ENCODE measurements at places on chromosomes 4 and X.

DNA sequence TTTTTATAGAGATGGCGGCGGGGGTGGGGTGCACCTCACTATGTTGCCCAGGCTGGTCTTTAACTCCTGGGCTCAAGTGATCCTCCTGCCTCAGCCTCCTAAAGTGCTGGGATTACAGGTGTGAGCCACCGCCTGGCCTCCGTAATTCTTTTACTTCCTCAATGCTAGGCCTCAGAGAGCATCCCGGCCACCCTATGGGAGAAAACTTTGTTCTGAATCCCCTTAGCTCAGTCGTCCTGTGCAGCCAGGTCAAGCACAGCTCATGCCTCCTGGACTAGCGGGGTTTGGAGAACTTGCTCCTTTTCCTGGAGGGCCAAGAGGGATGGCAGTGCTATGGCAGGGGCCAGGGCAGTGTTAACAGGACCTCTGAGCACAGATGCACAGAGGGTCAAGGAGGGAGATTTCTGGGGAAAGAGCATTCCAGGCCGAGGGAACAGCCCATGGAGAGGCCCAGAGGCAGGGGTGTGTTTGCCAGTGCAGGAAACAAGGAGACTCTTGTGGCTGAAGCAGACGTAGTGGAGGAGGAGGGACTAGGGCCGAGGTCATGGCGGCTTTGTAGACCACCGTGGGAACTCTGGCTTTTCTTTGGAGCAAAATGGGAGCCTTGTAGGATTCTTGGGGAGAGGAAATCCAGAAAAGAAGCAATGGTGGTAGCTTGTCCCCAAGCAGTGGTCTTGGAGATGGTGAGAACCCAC is 9.8 kb upstream of the TNIP2 start:
- DNase-seq = no peak

GRCh38 chr4:112321776-112322684 is 24.9 kb downstream of the ALPK1 start:
- DNase-seq = no peak

DNA sequence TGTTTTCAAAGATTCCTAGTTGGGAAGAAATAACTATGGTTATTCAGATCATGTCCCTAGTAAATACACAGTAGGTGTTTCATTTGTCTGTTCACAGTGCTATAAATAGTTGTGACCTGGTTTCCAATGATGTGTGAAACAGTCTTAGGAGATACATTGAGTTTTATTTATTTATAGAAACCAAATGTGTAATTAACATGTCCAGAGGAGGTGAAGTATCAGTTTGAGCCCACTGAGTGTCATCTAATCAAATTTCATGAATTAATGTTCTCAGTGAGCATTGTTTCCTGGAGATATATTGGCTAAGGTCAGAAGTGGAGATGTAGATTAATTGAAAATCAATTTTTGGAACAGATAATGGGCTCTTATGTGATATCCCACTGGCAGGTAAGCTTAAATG is 996.3 kb downstream of the FSTL5 start:
- no peak for DNase-seq

GRCh38 chr4:53361451-53361850 is 4.4 kb downstream of the SCFD2 start:
- no peak for DNase-seq

DNA sequence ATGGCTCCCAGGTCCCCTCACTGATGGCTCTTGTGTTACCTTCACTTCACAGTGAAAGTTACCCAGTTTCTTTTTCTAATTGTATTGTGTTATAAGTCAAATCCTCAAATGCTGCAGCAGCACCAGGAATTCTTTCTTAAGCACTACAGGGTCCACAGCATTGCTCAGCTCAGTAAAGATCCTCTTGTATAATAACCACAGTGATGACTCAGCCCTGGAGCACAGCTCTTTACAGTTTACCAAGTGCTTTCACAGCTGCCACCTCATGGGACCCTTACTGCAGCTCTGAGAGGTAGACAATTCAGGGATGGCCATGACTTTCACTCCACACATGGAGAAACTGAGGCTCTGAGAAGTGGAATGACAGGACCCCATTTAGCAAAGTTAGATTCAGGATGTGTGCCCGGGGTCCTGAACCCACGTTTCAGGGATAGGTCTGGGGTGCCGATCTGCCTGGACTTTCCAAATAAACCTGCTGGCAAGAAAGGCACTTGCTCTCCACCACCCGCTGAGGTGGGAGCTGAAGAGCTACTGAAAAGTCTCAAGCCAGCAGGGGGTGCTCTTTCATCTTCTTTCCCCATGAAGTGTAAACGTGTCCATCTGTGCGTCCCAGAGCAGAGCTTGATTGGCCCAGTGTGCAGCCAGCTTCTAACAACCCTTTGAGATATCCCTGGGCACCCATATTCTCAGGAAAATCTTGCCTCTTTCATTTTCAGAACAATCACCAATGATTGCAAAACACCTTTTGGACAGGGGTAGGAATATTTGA is 35.7 kb upstream of the GABRQ start:
- DNase-seq = no peak

DNA sequence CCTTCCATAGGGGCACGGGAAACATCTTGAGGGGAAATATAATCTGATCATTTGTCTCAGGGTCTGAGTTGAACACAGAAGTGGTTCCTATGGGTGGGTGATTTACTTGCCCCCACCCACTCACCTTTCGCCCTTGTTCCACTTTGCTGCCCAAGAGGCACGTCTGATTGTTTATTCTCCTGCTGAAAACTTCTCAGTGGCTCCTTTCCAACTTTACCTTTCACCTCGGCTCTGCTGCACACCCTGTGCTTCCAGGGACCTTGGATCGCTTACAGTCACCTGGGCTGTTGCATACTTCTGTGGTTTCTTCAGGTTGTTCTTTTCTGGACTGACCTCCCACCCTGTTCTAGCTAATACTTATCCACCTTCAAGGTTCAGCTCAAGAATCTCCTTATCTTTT is 213.4 kb upstream of the JADE1 start:
- DNase-seq = no peak

DNA sequence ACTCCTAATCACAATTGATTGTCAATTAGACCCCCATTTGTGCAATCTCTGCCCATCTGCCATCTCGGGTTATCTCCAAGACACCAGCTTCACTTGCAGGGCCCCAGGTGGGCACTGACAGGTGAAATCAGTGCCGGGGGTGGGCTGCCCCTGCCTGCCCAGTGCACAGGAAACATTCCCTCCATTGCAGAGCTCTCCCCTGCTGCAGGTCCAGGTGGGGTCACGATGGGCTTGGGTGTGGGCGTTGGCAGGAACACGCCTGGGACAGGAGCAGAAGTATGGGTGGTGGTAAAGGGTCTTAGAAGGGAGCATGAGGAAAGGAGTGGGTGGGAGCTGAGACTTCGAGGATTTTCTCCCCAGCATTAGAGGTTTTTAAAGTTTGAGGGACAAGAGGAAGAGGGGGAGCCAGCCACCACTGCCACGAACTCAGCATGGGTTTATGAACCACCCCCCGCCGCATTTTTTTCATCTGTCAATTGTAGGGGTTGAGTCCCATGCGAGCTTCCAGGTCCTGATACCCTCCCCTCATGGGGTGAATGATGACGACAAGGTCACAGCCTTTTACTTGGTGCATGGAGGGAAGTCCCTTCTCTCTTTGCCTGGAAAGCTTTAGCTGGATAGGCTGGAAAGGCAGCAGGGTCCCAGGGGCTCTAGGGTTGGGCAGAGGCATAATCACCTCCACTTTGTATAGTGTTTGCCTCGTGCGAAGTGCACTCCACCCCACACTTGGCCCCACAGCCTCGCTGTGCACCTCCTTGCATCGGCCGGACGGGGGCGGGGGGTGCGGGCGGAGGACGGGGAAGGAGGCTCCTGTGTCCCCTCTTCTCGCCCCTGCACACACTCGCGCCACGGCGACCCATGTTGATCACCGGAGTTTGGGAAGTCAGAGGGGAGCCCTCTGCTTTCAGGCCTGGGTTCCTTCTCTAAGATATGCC is 3.5 kb upstream of the NKX1-1 start:
- DNase-seq = no peak

DNA sequence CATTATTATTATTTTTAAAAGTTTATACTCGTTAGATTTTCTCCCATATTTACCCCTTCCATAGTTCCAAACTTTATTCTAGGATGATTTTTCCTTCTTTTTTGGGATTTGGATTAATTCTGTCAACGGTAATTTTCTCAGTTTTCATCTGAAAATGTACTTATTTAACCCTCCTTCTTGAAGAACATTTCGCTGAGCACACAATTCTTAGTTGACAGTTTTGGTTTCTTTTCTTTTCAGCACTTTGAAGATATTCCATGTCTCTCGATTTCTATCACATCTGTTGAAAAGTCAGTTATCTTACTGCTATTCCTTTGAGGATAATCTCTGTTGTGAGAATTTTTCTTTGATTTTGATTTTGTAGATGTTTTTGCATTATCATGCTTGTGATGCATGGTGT is 85.2 kb downstream of the SCLT1 start:
- no peak for DNase-seq

GRCh38 chr4:184331268-184331995 is 113.8 kb upstream of the ENPP6 start:
- DNase-seq = no peak

- no peak for DNase-seq
These were observed 8.3 kb downstream of the NAP1L2 start for GRCh38 chrX:73206366-73206765.

DNA sequence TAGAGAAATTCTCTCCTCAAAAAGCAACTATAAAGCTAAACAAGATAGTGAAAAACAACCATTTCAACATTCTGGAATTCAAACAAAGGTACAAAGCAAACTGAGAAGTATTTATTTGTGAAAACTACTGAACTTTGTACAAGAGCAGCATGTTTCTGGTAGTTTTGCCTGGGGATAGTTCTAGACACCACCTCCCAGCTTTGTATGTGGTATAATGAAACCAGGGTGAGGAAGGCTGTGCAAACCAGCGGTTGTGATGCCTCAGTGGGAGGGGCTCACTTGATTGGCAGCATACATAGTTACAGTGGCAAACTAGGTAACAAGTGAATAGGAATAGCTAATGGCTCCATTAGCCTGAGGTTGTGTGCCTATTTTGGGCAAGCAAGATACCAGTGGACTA is 18.6 kb upstream of the FRMD7 start:
- DNase-seq = no peak

DNA sequence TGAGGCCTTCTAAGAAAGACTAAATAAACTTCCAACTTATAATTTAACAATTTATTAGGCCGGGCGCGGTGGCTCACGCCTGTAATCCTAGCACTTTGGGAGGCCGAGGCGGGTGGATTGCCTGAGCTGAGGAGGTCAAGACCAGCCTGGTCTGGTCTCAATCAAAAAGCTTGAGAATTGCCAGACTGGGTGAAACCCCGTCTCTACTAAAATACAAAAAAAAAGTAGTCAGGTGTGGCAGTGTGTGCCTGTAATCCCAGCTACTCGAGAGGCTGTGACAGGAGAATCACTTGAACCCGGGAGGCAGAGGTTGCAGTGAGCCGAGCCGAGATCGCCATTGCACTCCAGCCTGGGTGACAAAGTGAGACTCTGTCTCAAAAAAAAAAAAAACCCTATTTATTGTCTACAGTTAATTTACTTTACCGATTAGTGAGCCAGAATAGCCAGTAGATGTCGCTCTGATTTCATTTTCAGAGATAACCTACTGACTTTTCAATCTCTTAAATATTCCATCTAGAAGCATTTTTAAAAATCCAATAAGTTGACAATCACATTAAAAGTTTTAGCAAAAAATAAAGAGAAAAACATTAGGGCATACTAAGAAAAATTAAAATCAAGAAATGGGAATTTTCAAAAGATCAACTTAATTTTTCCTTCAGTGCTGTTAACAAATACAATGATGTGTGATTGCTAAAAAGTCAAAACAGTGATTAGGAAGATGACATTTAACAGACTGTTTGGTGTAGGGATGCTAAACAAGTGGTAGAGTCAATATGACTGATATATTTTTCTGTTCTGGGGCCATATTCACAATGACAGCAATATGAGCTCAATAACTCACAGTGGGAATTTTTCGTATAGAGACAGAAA is 4.3 kb upstream of the SHROOM3 start:
- DNase-seq = no peak

DNA sequence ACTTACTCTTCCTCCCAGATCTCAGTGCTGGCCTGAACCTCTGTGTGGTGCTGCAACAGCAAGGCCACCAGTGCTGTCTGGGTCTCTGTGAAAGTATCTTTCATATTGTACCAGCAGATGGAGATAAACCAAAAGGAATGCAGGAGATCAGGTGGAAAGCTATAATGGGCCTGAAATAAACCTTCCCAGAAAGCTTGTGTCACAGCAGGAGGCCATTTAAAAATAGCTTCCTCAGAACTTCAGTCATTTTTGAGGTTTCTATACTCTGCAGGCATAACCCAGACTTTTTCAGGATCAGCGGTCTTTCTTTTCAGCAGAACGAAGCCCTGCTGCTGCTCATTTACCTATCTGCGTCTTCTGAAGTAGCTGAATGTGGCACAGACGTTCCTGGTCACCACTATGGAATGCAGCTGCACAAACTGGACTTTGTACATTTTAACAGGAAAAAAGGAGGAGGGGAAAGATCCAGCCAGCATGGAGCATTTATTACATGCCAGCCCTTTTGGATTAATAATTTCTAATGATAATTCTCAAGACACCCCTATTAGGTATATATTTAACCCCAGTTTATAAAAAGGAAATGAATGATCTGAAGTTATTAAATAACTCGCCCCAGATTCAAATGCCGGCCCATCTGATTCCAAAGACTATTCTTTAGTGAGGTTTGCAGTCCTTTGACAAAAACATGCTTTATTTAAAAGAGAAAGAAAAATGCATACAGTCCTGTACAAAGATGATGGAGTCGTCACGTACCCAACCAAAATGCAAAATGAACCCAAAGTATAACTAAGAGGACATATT is 119.7 kb downstream of the NFKB1 start:
- peak; percentile 7 for DNase-seq

DNA sequence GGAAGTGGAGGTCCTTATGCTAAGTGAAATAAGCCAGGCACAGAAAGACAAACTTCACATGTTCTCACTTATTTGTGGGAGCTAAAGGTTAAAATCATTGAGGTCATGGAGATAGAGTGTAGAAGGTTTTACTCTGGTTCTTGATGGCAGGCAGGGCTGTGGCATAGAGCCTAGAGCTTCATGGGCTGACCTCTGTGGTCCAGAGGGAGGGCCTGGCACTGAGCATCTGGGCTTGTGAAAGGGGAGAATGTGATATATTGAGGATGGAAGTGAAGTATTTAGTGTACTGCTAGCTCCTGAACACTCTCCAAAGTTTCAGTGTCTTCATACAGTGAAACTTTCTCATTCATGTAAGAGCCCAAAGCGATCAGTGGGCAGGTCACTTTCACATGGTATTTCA is 71.3 kb upstream of the ANXA3 start:
- no peak for DNase-seq

DNA sequence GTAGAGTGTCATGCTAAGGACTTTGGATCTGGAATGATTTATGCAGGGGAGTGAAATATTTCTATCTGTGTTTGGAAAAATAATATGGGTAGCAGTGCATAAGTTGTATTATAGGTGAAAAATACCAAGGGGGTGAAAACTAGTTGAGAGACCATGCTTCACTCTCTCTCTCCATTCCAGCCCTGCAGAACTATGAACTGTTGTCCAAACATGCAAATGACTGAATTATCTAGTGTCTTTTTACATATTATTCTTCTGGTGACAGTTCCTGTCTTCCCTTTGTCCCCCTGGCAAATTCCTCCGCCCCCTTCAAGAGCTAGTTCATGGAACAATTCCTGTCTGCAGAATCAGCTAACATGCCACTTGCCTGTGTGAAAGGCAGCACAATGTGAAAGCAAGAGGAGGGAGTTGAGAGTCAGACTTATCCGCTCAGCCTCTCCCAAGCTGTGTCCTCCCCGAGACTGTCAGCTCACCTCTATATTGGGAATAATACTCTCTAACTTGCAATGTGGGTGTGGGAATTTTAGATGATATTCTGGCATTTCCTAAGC is 2.3 kb downstream of the PF4 start:
- no peak for DNase-seq

- DNase-seq = no peak
These were observed 31.6 kb downstream of the SH3KBP1 start for GRCh38 chrX:19855700-19856381.
